NCI-H187 (cell line): ENCODE measurements at places on chromosomes 4 and X.

DNA sequence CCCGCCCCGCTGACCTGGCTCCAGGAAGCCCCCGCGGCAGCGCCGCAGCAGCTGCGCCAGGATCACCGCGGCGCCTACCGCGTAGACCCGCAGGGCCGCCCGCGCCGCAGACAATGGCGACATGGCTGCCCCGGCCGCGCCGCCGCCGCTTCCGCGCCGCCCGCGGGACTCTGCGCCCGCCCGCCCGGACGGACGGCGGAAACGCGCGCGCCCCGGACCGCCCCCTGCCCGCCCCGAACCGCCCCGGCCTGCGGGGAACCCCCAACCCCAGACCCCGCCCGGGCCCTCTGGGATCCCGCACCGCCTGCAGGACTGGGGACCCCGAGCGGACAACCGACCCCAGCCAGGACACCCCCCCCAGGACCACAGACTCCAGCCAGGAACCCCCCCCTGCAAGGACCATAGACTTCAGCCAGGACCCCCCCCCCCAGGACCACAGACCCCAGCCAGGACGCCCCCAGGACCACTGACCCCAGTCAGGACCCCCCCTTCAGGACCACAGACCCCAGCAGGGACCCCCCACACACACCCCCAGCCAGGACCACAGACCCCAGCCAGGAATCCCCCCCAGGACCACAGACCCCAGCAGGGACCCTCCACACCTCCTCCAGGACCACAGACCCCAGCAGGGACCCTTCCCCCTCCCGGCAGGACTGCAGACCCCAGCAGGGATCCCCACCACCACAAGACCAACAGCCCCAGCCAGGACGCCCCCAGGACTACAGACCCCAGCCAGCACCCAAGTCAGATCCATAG, at the start of the genes DHRSX and ZBED1:
Gene DHRSX, minus strand, starts transcription at position 174 of the 756 bp plus-strand sequence. Its CDS starts 51 bp downstream, at position 123.
Gene ZBED1, minus strand, starts transcription at position 174 of the 756 bp plus-strand sequence. CDS start 10,257 bp downstream, outside the sequence.
- DNase-seq = no peak

- DNase-seq = no peak
Observed at GRCh38 chr4:5120067-5120466, 68.8 kb downstream of the STK32B start.

- DNase-seq = no peak
Observed at GRCh38 chr4:153497091-153497531, 31.0 kb downstream of the TMEM131L start.

GRCh38 chr4:101279377-101279871, 67.9 kb downstream of the PPP3CA start:
- DNase-seq = no peak

GRCh38 chr4:55592014-55592413, at the start of gene PDCL2:
PDCL2 (minus strand) TSS chr4:55592245; CDS start chr4:55592109, 136 bp downstream.
- no peak for DNase-seq
